Right atrium auricular region (tissue), 2 donors: ENCODE measurements at places on chromosomes 5 and 9.

DNA sequence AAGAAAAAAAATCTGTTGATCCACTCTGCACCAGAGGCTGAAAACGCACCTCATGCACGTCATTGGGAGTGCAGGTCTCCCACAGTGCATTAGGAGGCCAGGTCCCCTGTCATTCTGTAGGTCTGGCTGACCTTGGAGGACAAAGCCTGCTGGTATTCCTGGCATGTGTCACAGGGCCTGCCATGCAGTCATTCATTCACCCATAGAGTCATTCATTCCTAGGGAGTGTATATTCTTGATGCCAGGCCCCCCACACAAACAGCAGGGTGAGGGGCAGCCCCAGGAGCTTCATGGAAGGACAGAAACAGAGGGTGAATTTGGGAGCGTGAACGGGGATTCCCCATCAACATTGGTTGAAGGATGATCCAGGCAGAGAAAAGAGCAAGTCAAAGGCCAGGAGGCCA is 2.2 kb downstream of the GBGT1 start:
- no peak for DNase-seq
- peaks cover 3% of the 10 kb centered on the region for H3K36me3 ChIP-seq
- H3K4me3 ChIP-seq: no peak overlapping the region
- no peaks in the 10 kb centered on the region for H3K27me3 ChIP-seq

- no peak overlapping the region for H3K27ac ChIP-seq
- H3K36me3 ChIP-seq: no peaks in the 10 kb centered on the region
- H3K4me3 ChIP-seq: no peak overlapping the region
- DNase-seq: no peak
- H3K4me1 ChIP-seq: no peaks in the 10 kb centered on the region
Measured at GRCh38 chr9:123453076-123453667, 97.2 kb downstream of the CRB2 start.

GRCh38 chr5:30142432-30142831 is 1051.1 kb upstream of the CDH6 start:
- no peaks in the 10 kb centered on the region for H3K36me3 ChIP-seq
- H3K4me3 ChIP-seq: no peak overlapping the region
- no peaks in the 10 kb centered on the region for H3K27me3 ChIP-seq

GRCh38 chr5:176837707-176838115 is 27.4 kb downstream of the UNC5A start:
- H3K27ac ChIP-seq: no peak overlapping the region
- no peaks in the 10 kb centered on the region for H3K36me3 ChIP-seq
- DNase-seq: peak; percentile 62
- no peaks in the 10 kb centered on the region for H3K27me3 ChIP-seq
- H3K4me3 ChIP-seq: no peak overlapping the region
- H3K4me1 ChIP-seq: no peaks in the 10 kb centered on the region

- H3K27ac ChIP-seq: peak overlapping the region; percentile 52
- no peak for DNase-seq
- peak overlapping the region; percentile 26 for H3K4me3 ChIP-seq
- H3K4me1 ChIP-seq: no peaks in the 10 kb centered on the region
Measured at GRCh38 chr5:125411071-125411743, 664.8 kb upstream of the ZNF608 start.

- no peak overlapping the region for H3K4me3 ChIP-seq
- peaks cover 7% of the 10 kb centered on the region for H3K4me1 ChIP-seq
- H3K27ac ChIP-seq: no peak overlapping the region
- DNase-seq: peak; percentile 40
Measured at GRCh38 chr9:91066042-91066415, 264.4 kb downstream of the SYK start.

DNA sequence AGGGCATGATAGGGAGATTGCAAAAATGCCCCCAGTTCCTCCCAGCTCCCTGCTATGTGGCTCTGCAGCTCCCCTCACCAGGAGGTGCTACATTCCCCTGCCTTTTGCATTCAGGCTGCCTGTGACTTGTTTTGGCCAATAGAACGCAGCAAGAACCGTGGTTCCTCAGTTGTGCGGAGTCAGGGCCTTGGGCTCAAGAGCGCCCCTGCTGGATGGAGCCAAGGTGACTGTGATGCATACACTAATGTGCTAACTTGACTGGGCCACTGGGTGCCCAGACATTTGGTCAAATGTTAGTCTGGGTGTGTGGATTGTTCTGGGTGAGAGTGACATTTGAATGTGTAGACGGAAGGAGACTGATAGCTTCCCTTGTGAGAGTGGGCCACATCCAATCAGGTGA is 123.3 kb upstream of the MVB12B start:
- no peaks in the 10 kb centered on the region for H3K4me1 ChIP-seq
- DNase-seq: no peak
- no peaks in the 10 kb centered on the region for H3K27me3 ChIP-seq
- H3K4me3 ChIP-seq: no peak overlapping the region
- H3K27ac ChIP-seq: no peak overlapping the region
- no peaks in the 10 kb centered on the region for H3K36me3 ChIP-seq

- no peak for DNase-seq
- peaks cover 6% of the 10 kb centered on the region for H3K4me1 ChIP-seq
- no peak overlapping the region for H3K4me3 ChIP-seq
- no peaks in the 10 kb centered on the region for H3K27me3 ChIP-seq
- H3K27ac ChIP-seq: no peak overlapping the region
Measured at GRCh38 chr5:154603485-154603884, 125.5 kb upstream of the HAND1 start.

- DNase-seq: no peak
- H3K27ac ChIP-seq: no peak overlapping the region
- H3K4me3 ChIP-seq: no peak overlapping the region
- no peaks in the 10 kb centered on the region for H3K27me3 ChIP-seq
Measured at GRCh38 chr5:141902015-141902814, 21.5 kb upstream of the DELE1 start.

DNA sequence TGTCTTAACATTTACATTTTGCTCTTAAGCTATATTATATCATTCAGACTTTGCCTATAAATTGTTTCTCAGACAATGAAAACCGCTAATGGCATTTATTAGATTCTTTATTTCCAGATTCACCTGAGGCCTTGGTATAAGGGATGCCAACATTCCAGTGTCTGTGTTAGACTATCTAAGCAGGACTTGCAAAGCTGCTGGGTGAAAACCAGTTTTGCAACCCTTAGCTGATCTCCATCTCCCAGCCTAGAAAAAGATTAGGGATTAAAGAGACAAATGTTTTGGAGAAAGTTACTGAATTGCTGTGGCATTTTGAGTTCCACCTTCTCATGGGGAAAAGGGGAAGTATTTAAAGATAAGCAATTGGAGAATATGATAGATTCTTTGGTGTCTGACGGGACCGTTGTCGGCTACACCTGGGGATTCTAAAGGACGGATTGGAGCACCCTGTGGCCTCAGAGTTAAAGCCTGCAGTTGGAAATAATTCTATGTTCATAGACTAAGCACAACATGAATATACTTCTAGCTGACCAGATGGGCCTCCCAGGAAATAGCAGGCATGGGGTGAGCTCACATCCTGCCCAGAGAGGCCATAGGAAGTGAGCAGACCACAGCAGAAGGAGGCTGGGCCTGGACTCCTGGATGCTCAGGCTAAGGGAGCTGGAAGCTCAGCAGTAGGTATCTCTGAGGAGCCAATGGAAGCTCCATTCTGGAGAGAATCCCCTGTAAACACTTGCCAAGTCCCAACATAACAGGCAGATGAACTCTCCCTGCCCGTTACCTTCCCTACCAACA is 21.8 kb downstream of the ENTREP1 start:
- no peak for DNase-seq
- no peaks in the 10 kb centered on the region for H3K4me1 ChIP-seq
- no peak overlapping the region for H3K27ac ChIP-seq
- H3K36me3 ChIP-seq: no peaks in the 10 kb centered on the region
- no peaks in the 10 kb centered on the region for H3K27me3 ChIP-seq

GRCh38 chr5:56693220-56693579 is 122.1 kb upstream of the MAP3K1 start:
- DNase-seq: no peak
- no peak overlapping the region for H3K27ac ChIP-seq
- no peak overlapping the region for H3K4me3 ChIP-seq
- no peaks in the 10 kb centered on the region for H3K36me3 ChIP-seq

GRCh38 chr5:133825631-133826289 is 142.7 kb downstream of the C5orf15 start:
- no peak overlapping the region for H3K27ac ChIP-seq
- no peak overlapping the region for H3K4me3 ChIP-seq
- H3K27me3 ChIP-seq: no peaks in the 10 kb centered on the region
- peaks cover 6% of the 10 kb centered on the region for H3K4me1 ChIP-seq
- DNase-seq: no peak

DNA sequence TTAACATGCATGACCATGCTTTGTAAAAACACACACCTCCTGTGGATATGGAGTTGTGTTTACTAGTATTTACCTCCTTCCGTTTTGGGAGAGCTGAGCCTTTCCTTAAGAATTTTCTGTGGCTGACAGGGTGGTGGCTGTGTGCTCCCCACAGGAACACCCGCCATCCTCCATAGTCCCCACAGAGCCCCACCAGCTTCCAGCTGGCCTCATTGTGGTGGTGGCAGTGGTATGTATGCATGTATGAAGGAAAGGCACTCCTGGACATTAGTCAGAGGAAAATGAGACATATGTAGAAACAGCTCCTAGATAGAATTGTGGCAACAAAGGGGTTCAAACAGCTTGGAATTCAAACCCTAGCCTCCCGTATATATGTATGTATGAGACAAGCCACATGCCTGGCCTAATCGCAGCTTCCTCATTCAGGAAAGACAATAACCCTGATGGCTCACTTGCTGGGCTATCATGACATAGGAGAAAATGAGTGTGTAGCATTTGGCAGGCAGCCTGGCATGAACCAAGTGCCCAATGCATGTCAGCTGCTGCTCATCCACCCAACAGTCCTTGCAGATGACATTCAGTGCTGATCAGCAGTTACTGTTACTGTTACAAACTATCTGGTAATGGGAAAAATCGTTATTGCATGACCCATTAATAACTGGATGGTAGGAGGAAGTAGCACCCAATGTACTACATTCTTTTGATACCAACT is 459.7 kb downstream of the EBF1 start:
- H3K27ac ChIP-seq: no peak overlapping the region
- no peak overlapping the region for H3K4me3 ChIP-seq
- no peaks in the 10 kb centered on the region for H3K27me3 ChIP-seq
- peaks cover 9% of the 10 kb centered on the region for H3K4me1 ChIP-seq

- DNase-seq: no peak
- H3K27ac ChIP-seq: no peak overlapping the region
- H3K27me3 ChIP-seq: no peaks in the 10 kb centered on the region
Measured at GRCh38 chr9:132842124-132843044, 35.7 kb downstream of the AK8 start.

DNA sequence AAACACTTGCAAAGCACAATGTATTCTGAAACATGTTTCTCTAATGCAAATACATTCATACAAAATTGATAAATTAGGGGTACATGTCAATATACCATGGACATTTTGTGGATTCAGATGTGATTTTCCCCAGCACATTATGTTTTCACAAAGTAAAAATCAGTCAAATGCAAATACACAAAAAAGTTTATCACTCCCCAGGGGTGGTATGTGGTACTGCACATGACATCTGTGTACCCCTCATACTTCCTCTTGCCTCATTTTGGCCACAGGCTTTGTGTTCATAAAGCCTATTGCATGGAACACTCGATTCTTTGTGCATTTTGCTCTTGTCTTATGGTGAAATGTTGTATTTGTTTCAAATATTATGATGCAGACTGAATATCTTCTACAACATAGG is 116.8 kb upstream of the PDE4D start:
- no peak for DNase-seq
- no peak overlapping the region for H3K27ac ChIP-seq
- H3K4me3 ChIP-seq: no peak overlapping the region
- no peaks in the 10 kb centered on the region for H3K4me1 ChIP-seq

- no peaks in the 10 kb centered on the region for H3K27me3 ChIP-seq
- H3K27ac ChIP-seq: peak overlapping the region; percentile 83
- H3K4me3 ChIP-seq: no peak overlapping the region
- no peaks in the 10 kb centered on the region for H3K4me1 ChIP-seq
Measured at GRCh38 chr5:16492398-16493140, 27.0 kb upstream of the ZNF622 start.

DNA sequence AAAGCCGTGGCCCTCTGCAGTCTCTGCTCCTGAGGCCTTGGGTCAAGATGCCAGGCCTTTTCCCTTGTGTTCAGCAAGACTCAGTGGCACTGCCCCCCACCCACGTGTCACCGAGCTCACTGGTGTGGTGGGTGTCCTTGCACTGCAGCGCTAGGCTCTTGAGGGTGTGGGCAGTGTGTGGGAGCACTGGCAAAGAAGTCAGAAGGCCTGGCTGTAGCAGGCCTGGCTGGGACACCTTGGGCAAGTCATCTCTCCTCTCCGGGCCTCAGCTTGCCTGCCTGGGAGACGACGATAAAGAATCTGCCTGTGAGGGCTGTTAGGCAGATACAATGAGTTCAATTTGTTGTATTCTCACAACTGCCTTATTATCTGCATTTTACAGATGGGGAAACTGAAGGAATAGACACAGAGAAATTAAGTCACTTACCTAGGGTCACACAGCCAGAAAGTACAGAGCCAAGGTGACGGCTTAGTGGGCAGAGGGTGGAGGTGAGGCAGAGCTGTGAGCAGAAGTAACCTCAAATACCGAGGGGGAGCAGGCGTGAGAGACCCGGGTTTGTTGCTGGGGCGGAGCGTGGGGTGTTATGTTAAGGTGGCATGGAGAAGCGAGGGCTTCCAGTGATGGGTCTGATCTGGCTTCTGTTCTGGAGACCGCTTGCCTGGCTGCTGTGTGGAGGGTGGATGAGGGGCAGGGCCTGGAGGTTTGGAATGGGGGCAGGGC is 1.4 kb downstream of the TSPAN17 start:
- no peaks in the 10 kb centered on the region for H3K27me3 ChIP-seq
- no peak for DNase-seq
- peaks cover 10% of the 10 kb centered on the region for H3K36me3 ChIP-seq
- H3K27ac ChIP-seq: peak overlapping the region; percentile 73
- peak overlapping the region; percentile 72 for H3K4me3 ChIP-seq
- peaks cover 21% of the 10 kb centered on the region for H3K4me1 ChIP-seq

DNA sequence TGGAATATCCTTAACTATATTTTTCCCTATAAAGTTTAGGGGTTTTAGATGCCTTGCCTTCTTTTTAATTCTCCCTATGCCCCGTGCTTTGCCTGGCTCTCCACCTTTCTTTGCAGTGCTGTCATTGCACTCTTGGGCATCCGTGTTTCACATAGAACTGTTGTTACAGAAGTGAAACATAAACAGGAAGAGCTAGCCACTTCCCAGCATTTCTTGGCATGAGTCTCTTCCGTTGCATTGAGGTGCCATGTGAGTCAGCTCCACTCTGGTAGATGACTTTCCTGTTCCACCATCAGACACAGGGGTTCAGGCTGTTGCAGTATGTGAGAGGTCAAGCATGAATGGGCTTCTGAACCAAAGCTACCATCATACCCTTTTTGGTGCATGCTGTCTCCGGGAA is 73.4 kb downstream of the ANGPTL2 start:
- DNase-seq: peak; percentile 72
- no peak overlapping the region for H3K27ac ChIP-seq
- no peak overlapping the region for H3K4me3 ChIP-seq
- no peaks in the 10 kb centered on the region for H3K27me3 ChIP-seq
- H3K4me1 ChIP-seq: peaks cover 39% of the 10 kb centered on the region

GRCh38 chr5:180289966-180290365 is 1.9 kb downstream of the MAPK9 start:
- H3K27ac ChIP-seq: no peak overlapping the region
- no peaks in the 10 kb centered on the region for H3K4me1 ChIP-seq
- no peak for DNase-seq
- no peak overlapping the region for H3K4me3 ChIP-seq
- H3K27me3 ChIP-seq: no peaks in the 10 kb centered on the region

- no peaks in the 10 kb centered on the region for H3K36me3 ChIP-seq
- no peaks in the 10 kb centered on the region for H3K27me3 ChIP-seq
- H3K27ac ChIP-seq: no peak overlapping the region
- H3K4me1 ChIP-seq: no peaks in the 10 kb centered on the region
Measured at GRCh38 chr5:2143646-2144353, 261.1 kb upstream of the IRX4 start.

- no peak overlapping the region for H3K27ac ChIP-seq
- no peak overlapping the region for H3K4me3 ChIP-seq
- H3K4me1 ChIP-seq: no peaks in the 10 kb centered on the region
- H3K36me3 ChIP-seq: no peaks in the 10 kb centered on the region
- DNase-seq: no peak
Measured at GRCh38 chr5:130532786-130533185, 628.5 kb downstream of the CHSY3 start.
